ENCODE measurements at places on chromosomes 6 and 20. TPM values are rescaled to one million over a fixed set of nuclear protein-coding genes. Genes with fewer than 3 reads are reported as not detected.
A peak's percentile ranks its signal among the peaks of the same experiment; 100 is the strongest.

GRCh38 chr6:111766201-111766857 is 106.9 kb downstream of the FYN start:
- DNase-seq: no peak

DNA sequence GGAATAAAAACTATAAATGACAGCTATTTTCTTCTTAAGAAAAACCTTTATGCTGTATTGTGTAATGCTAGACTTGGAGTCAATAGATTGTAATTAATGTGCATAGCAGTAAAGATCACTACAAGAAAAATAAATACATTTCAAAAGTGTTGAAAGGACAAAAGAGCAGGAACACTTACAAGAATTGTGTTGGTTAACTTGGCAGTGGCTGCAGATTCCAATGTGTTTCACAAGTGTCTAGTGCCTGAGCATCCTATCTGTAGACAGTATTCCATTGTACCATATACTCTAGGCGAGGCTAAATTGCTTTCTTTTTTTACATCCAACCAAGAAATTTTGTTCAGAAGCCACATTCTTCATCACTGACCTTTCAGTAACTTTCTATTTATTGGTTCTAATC is 924.1 kb downstream of the EPHA7 start:
- no peak for DNase-seq

DNA sequence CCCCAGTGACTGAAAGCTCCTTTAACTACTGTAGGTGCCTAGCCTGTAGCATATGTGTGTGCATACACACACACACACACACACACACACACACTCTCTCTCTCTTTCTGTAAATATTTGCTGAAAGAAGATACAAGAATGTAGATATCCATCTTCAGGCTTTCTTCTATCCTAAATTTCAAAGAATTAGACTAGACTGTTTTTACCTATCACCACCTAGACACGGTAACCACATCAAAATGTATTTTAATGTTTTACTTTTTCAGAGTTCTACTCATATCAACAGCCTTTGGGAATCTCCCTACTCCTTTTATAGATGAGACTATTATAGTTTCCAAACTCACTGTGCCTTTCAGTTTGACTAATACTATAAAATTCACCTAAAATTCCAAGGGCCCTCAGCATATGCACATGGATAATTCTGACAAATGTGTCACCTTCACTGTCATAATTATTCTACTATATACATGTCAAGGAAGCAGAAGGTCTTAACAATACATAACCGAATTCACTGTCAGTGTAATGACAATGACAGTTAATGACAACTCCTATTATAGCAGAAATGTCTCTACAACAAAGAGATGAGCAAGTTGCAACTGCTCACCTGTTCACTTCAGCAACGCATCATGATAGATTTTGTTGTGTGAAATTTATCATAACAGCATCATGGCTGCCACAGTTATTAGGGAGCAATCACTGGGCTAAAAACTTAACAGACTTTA is 236.5 kb downstream of the GMPR start:
- no peak for DNase-seq

- no peak for DNase-seq
Observed at GRCh38 chr20:46807998-46808397, 86.6 kb upstream of the EYA2 start.

DNA sequence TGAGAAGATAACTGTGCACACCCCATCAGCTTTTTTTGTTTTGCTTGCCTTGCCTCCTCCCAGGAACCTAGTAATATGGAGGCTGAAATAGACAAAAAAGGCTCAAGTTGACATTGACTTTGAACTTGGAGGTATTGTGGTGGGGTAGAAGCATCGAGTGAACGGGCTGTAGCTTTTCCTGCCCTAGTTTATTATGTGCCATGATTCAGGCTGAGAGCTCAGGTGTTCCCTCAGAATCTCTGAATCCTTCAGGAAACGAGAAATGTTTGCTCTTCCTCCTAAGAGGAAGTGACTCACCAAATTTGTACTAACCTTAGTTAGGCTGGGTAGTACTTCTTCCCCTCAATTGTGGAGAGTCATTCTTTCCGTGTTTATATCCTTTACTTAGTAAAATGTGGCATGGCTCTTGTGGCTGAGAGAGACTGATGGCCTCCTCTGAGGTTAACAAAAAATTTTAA is 98.8 kb downstream of the SASH1 start:
- peak; percentile 66 for DNase-seq

- peak; percentile 80 for DNase-seq
Observed at GRCh38 chr6:27668442-27669294, 195.8 kb upstream of the ZNF184 start.

The E2F1 gene
- 30.9 TPM for total RNA-seq

DNA sequence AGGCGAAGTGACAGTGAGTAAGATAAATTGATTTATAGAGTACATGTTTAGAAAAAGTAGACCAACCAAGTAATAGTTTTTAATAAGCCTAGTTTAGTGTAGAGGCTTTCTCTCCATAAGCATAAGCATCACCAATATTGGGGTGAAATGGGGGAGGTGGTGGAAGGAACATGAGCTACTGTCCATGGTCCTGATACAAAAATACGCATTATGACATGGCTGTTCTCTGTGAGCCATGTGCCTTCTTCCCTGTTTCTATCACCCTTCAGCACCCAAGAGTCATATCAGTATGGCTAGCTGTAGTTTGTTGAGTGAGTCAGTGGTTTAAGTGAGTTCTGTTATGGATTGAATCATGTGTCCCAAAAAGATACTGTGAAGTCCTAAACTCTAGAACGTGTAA is 150.8 kb downstream of the EDN1 start:
- DNase-seq: no peak

The SLC26A8 gene
- not detected for total RNA-seq

The LBP gene
- total RNA-seq: 0.15 TPM

- no peak for DNase-seq
Observed at GRCh38 chr20:55057779-55058415, 582.5 kb downstream of the DOK5 start.
